ENCODE measurements at places on chromosomes 11 and 22.

DNA sequence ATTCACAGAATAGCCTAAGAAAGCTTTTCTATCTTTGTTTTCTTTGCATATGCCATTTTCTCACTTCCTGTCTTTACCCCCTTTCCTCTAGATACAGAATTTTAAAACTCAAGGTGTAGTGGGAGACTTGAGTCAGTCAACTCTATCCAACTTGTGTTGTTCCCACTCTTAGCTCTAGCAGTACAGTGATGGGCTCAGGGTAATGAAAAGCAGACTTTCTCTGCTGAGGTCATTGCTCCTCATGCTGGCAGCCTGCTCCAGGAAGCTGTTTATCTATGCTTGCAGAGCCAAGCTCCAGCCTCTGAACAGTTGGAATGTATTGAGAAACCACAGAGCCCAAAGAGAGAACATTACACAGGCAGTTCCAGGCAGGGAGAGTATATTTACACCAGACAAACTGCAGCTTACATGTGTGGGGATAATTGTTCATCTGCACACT lies 68.1 kb downstream of the CSTPP1 start:
- DNase-seq: peak; percentile 75

- no peak for DNase-seq
These were observed 202.9 kb downstream of the DBX1 start for GRCh38 chr11:19957294-19957943.

- DNase-seq: no peak
These were observed 41.6 kb downstream of the NAALAD2 start for GRCh38 chr11:90176069-90176468.

- DNase-seq: peak; percentile 76
These were observed 7.4 kb upstream of the PMM1 start for GRCh38 chr22:41596776-41597634.
